Mesenchymal stem cell (in vitro differentiated cells and primary cell): ENCODE measurements at places on chromosomes 7 and 10.

DNA sequence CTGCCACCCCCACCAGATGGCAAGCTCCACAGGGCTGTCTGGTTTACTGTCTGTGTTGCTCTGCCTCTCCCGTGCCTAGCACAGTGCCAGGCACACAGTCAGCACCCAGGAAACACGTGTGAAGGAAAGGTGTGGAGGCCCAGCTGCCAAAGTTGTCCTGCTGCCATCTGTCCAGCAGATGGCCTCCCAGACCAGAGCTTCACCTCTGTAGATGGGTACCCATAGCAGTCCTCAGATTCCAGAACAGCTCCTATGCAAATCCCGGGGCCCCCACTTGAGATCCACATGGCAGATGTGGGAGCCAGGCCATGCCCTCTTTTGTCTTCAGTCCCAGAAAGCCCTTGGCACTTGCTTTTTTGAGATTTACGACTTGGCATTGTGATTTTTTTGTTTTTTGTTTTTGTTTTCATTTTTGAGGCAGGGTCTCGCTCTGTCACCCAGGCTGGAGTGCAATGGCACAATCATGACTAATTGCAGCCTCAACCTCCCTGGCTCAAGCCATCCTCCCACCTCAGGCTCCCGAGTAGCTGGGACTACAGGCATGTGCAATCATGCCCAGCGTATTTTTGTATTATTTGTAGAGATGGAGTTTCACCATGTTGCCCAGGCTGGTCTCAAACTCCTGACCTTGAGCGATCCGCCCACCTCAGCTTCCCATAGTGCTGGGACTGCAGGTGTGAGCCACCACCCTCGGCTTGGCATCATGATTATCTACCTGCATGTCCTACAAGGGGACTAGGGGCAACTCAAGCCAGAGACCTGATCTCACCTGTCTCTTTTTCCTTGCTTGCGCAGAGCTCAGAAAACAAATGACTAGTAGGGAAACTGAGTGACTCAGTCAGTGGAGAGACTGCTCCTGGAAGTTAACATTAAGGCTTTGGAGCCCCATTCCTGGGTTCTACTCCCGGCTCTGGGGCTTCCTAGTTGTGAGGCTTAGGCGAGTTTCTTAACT is 16.9 kb upstream of the PALD1 start:
- no peak overlapping the region for H3K27ac ChIP-seq
- H3K4me1 ChIP-seq: peaks cover 17% of the 10 kb centered on the region
- H3K27me3 ChIP-seq: peaks cover 30% of the 10 kb centered on the region
- peak; percentile 60 for DNase-seq

DNA sequence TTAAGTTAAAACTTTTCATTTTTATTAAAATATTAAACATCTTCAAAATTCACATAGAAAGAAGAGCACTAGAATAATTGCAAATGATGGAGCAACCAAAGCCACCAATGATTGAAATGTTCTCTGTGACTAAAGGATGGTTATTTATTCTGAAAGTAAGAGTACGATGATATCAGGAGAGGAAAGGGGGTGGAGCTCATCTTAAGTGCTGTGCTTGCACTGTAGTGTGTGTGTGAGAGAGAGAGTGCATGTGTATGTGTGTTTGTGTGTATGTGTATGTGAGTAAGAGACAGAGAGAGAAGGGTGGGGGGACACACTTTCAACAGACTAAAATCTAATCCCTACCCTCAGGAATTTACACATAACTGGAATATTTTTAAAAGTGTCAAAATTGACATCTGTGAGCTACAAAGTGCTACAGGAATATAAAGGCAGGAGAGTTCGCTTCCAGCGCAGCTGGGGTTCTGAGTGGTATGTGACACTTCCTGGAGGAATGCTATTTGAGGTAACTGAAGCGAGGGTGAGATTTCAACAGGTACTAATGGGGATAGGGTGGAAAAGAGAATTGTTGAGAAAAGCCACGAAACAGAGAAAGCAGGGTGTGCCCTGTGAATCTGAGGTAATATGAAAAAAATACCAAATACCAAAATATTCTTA is 57.2 kb upstream of the SMNDC1 start:
- peaks cover 42% of the 10 kb centered on the region for H3K4me1 ChIP-seq
- H3K36me3 ChIP-seq: no peaks in the 10 kb centered on the region
- DNase-seq: no peak
- H3K27ac ChIP-seq: peak overlapping the region; percentile 5

DNA sequence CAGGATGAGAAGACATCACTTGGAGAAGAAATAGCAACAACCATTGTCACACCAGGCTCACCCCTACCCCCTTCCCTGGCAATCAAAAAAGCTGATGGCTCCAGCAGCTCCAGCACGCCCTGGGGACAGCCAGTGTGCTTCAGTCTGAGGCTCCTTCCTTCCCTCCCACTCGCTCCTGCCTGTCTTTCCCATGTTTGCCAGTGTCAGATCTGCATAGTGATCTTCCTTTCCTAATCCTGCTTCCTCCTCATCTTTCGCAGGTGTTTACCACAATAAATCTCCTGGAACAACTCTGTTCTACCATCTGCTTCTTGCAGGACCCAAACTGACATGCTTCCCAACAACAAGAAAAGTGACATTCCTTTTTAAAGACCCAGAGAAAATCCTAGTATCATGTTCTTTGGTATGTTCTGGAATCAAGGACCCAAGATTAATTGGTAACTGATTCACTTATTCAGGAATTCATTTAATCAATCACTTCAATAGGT is 57.1 kb downstream of the STEAP1B start:
- H3K36me3 ChIP-seq: no peaks in the 10 kb centered on the region
- peaks cover 15% of the 10 kb centered on the region for H3K4me1 ChIP-seq
- peaks cover 5% of the 10 kb centered on the region for H3K27me3 ChIP-seq
- H3K27ac ChIP-seq: no peak overlapping the region
- no peak overlapping the region for H3K4me3 ChIP-seq
- DNase-seq: no peak

DNA sequence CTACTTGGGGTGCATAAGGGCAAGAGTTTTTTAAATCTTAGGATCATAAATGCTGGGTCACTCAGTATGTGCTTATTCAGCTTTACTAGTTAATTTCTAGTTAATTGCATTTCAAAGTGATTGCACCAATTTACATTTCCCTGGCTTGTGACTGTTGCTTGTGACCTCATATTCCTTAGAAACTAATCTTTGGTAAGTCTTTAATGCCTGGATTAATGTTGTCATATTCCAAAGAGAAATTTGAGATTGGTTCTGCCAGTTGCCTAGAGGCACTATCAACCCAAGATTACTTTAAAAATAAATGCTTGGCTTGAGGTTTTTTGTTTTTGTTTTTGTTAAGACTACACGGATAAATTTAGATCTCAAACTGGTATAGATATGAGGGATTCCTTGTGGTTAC is 103.1 kb downstream of the ANK3 start:
- H3K27me3 ChIP-seq: no peaks in the 10 kb centered on the region
- DNase-seq: peak; percentile 35
- H3K4me1 ChIP-seq: peaks cover 2% of the 10 kb centered on the region

- DNase-seq: no peak
- H3K27me3 ChIP-seq: peaks cover 6% of the 10 kb centered on the region
- no peaks in the 10 kb centered on the region for H3K36me3 ChIP-seq
- no peak overlapping the region for H3K4me3 ChIP-seq
Measured at GRCh38 chr7:142188154-142188553, 69.7 kb downstream of the PRSS58 start.

GRCh38 chr7:48244864-48245271 is 73.6 kb downstream of the ABCA13 start:
- no peak for DNase-seq
- H3K36me3 ChIP-seq: no peaks in the 10 kb centered on the region
- no peaks in the 10 kb centered on the region for H3K27me3 ChIP-seq

DNA sequence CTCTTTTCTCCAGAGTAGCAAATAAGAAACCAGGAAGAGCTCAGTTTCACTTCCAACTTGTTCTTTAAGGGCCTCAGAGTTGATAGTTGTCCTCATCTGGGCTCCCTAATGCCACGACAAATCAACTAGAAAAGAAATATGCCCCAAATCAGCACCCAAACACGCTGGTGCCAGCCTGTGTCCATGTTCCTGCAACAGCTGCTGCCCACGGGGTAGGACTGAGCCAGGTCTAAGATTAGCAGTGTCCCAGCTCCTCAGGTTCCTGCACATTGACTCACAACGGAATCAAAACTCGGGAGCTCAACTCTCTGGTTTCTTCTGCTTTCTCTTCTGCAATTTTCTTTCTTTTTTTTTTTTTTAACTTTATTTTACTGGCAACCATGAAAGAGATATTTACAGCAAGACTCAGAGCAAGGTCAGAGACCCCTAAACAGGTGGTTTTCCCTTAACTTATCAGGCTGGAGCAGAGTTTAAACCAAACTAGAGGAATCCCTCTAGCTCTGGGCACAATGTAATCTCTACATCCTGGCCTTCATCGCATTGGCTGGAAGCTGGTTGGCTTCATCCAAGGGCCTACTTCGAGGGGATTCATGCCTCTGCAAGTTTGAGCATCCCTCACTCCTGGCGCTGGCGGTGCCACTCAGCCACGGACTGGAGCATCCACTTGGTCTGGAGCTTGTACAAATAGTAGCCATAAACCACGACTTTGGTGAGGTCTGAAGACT is 126.1 kb downstream of the PFKFB3 start:
- H3K36me3 ChIP-seq: no peaks in the 10 kb centered on the region
- no peaks in the 10 kb centered on the region for H3K27me3 ChIP-seq
- no peak for DNase-seq

GRCh38 chr10:28769091-28769604 is 91.8 kb downstream of the BAMBI start:
- no peak overlapping the region for H3K4me3 ChIP-seq
- no peaks in the 10 kb centered on the region for H3K36me3 ChIP-seq
- H3K27me3 ChIP-seq: no peaks in the 10 kb centered on the region
- H3K4me1 ChIP-seq: peaks cover 2% of the 10 kb centered on the region
- DNase-seq: no peak
- H3K27ac ChIP-seq: peak overlapping the region; percentile 65

DNA sequence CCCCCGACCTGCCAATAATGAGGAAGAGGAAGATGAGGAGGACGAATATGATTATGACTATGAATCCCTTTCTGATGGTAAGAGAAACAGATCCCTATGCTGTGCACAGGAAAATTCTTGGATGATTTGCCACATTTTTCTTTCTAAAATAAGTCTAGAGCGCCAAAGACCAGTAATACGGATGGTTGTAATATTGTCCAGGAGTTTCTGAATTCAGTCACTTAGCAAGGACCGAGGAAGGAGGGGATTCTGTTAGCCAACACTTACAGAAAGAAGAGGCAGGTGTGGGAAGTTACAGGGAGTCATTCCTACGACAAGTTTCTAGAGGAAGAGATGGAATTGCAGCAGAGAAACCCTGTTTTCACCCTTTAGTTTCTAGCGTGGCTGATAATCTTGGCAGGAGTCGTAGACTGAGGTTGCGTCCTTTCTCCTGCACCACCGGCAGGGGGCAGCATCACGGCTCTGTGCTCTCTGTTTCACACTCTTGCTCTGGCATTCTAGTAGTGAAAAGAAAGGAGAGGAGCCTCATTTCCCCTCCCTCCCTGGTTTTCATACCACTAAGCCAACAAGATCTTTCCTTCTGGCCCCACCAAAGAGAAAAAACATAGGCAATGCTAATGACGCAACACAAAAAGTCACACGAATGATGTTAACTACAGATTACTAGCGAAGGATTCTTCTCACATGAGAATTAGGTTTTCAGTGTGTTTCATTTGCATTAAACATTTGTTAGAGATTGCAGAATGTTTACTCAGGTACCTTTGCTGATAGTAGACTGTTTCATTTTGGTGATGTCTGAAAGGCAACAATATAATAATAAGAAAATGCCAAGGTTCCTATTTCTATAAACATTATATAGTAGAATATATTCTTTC is 82.7 kb downstream of the NOC3L start:
- H3K4me3 ChIP-seq: no peak overlapping the region
- no peaks in the 10 kb centered on the region for H3K27me3 ChIP-seq
- DNase-seq: peak; percentile 59
- no peaks in the 10 kb centered on the region for H3K36me3 ChIP-seq

DNA sequence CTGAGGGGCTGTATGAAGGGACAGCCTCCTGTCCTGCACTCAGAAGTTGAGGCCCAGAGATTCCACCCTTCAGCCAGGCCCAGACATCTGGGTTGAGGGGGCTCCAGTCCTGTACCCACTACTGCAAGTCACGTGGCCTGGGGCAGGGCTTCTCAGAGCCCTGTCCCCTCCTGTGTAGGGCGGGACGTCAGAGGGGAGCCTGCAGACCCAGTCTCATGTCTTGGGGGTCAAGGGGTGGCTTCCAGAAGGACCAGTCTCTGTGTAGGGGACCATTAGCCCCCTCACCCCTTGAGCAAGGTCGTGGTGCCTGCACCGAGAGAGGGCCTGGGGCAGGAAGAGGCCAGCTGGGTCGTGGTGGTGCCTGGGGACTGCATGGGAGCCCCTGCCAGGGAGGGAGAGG is 593 bp upstream of the PILRA start:
- H3K4me3 ChIP-seq: no peak overlapping the region
- DNase-seq: no peak
- no peaks in the 10 kb centered on the region for H3K27me3 ChIP-seq

DNA sequence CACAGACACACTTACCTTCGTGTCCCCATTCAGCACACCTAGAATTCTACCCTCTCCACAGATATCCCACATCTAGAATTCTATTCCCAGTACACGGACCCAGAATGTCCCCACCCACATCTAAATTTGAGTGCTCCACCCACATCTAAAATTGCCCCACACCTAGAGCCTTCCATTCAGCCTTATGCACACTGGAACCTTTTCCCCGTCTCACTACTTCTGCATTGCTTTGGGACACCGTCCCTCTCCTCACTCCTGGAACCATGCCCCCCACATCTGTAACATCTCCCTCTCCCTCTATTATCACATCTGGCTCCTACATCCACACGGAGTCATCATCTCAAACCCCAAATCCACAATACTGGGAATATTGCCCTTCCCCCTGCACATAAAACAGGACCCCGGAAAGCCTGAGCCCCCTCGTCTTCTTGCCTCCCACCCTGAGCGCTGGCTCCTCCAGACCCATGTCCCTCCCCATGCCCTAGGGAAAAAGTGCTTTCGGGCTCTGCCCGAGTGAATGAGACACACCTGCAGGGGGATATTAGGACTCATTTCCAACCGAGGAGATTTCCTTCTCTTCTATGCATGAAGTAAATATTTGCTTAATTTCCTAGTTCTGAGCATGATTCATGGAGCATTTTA is 125.8 kb upstream of the UNC5B start:
- H3K4me3 ChIP-seq: no peak overlapping the region
- H3K36me3 ChIP-seq: no peaks in the 10 kb centered on the region
- H3K27me3 ChIP-seq: peaks cover 72% of the 10 kb centered on the region
- no peak overlapping the region for H3K27ac ChIP-seq

- H3K4me1 ChIP-seq: peaks cover 8% of the 10 kb centered on the region
- peak overlapping the region; percentile 19 for H3K27ac ChIP-seq
Measured at GRCh38 chr10:70074165-70074564, 21.5 kb downstream of the MACROH2A2 start.

- no peak for DNase-seq
- H3K27me3 ChIP-seq: no peaks in the 10 kb centered on the region
- H3K4me1 ChIP-seq: peaks cover 2% of the 10 kb centered on the region
- no peaks in the 10 kb centered on the region for H3K36me3 ChIP-seq
- H3K4me3 ChIP-seq: no peak overlapping the region
- H3K27ac ChIP-seq: no peak overlapping the region
Measured at GRCh38 chr10:24350070-24350921, 141.4 kb downstream of the KIAA1217 start.

- no peak for DNase-seq
- no peak overlapping the region for H3K4me3 ChIP-seq
- H3K36me3 ChIP-seq: no peaks in the 10 kb centered on the region
- peaks cover 3% of the 10 kb centered on the region for H3K4me1 ChIP-seq
- no peak overlapping the region for H3K27ac ChIP-seq
Measured at GRCh38 chr10:49593998-49594397, 16.1 kb upstream of the SLC18A3 start.

GRCh38 chr7:108307194-108307593 is 149.0 kb downstream of the NRCAM start:
- H3K4me3 ChIP-seq: no peak overlapping the region
- H3K4me1 ChIP-seq: no peaks in the 10 kb centered on the region
- no peaks in the 10 kb centered on the region for H3K27me3 ChIP-seq
- DNase-seq: no peak
- no peaks in the 10 kb centered on the region for H3K36me3 ChIP-seq
- no peak overlapping the region for H3K27ac ChIP-seq
